HT-29 (cell line): ENCODE measurements at places on chromosomes 5 and 9.

DNA sequence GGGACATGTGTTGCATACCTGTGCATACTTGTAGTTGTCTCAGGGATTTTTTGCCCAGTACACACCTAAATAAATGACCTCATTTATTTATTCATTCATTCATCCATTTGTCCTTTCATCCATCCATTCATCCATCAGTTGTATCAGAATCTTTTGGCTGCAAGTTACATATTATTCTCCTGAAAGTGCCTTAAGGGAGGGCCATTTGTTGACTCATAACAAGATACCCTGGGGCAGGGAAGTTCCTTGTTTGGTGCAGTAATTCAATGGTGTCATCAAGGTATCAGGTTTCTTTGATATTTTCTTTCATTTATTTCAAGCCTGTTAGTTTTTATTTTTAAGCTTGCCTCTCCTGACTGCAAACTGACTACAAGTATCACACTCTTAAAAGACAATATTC is 597.9 kb upstream of the TLE4 start:
- no peak for DNase-seq

- DNase-seq, result no peak
Observed at GRCh38 chr5:66066826-66067225, 77.3 kb upstream of the SREK1 start.

DNA sequence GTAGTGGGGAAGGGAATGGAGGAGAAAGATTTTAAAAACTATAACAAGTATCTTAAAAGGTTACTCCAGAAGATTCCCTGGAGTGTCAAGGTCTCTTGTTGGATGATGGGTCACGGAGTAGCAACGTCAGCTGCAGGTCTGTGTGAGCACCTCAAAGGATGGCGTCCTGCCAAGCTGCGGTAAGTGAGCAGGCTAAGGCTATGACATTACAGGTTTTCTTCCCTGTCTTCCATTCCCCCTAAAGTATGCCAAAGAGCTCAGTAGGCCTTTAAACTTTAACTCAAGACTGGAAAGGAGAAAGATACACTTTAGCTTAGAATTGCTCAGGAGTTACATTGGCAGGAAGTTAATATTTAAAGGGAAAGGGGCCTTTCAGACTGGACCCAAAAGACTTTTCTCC is 17.5 kb downstream of the SPOCK1 start:
- DNase-seq, result no peak

DNA sequence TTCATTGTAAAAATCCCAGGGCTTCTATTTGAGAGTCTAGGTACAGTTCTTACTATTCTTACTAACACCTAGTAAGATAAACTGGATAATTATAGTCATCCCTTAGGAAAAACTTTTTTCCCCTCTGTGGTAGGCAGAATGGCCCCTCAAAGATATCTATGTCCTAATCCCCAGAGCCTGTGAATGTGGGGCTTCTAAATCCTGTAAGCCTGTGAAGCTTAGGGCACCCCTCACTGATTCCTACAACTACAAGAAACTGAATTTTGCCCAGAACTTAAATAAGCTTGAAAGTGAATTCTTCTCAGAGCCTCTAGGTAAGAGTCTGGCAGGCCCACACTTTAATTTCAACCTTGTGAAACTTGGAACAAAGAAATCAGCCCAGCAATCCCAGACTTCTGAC is 130.1 kb upstream of the ACOT12 start:
- DNase-seq, result no peak

DNA sequence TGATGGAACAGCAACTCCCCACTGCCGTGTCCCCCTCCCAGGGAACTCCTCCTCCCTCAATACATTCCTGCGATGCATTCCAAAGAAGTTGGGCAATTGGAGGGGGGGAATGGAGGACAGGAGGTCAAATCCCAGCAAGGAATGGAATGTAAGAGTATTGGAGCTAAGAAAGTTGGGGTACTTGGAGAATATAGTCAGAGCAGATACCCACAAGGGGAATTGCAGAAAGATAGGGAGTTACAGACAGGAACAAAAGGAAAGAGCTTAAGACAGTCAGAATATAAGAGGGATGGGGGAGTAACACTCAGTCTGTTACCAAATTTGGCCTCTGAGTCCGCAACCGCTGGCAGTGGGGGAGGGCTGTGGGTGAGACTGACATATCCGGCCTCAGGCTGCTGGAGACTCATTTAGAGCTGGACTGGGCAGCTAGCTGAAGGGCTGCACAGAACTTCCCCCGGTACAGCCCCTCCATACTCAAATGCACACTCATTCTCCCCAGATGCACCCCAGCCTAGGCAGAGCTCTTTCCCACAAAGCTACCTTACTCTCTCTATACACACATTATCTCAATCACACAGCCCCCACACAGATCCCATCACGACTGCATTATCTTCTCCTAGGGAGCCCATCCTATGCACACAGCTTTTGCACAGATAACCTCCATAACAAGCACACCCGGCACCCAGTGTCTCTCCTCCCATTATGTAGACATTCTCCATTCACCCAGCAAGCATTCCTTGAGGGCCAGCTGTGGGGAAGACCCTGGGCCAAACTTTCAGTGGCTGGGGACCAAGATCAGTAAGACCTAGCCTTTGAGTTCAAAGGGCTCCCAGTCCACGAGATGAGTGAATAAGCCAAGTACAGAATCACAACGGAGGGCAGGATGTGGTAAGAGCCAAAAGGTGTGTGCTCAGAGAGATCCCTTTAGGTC is 3.7 kb downstream of the TLN1 start:
- no peak for DNase-seq

DNA sequence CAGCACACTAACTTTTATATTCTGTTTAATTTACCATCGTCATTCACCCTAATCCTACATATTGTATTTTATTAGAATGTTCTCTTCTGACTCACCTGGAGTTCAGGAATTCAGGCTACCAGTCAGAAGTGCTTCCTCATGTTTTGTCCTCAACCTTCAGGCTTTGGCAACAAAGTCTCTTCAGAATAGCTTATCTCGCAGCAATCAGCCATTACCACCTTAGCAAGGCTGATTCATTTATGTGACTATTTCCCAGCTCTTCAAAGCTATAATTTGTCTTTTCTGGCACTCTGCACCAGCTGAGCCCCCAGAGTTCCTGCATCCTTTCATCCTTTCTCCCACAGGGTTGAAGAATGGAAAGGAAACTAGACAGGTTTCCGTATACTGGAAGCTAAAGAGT is 365.5 kb upstream of the CDH18 start:
- DNase-seq, result peak; percentile 47

DNA sequence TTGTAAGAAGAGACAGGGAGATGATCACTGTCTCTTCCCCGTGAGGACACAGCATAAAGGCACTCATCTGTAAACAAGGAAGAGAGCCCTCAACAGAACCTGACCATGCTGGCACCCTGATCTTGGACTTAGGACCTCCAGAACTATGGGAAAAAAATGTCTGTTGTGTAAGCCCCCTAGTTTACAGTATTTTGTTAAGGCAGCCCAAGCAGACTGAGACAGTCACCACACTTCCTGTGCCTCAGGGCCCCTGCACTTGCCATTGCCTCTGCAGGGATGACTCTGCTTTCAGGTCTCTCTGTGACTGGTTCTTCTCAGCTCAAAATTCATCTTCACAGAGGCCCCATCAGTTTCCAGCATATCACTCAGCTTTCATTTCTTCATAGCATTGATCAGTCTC is 372.1 kb downstream of the TLE1 start:
- DNase-seq, result no peak

DNA sequence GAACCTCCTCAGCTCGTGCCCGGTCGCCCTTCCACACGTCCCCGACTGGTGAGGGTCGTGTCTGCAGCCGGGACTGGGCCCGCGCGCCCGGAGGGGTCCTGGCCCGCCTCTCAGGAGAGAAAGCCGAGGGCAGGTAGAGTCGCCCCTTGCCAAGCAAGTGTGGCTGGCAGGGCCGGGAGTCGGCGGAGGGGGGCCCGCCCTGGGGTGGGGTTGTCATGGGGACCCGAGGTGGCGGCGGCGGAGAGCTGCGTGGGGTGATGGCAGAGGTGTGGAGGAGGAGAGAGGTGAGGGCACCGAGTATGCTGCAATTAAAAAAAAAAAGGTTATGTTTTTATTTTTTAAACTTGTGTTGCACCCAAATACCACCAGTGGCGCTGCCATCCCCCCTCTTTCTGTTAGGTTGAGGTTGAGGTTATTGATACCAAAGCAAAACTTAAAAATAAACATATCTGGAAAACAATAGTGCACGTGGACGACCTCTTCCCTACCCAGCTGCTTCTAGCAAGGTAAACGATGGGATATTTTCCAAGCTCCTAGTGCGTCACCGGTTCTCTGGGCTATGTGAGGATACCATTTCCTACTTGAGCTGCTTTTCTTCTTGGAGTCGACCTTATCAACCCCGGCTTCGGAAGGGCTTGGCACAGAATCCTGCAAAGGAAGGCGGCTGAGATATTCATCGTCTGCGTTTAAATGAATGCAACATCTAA is 660 bp downstream of the SCAMP1 start:
- peak; percentile 84 for DNase-seq

GRCh38 chr9:3285365-3286161 is 240.2 kb downstream of the RFX3 start:
- no peak for DNase-seq

GRCh38 chr5:83192947-83193346 is 115.6 kb downstream of the XRCC4 start:
- DNase-seq, result no peak

DNA sequence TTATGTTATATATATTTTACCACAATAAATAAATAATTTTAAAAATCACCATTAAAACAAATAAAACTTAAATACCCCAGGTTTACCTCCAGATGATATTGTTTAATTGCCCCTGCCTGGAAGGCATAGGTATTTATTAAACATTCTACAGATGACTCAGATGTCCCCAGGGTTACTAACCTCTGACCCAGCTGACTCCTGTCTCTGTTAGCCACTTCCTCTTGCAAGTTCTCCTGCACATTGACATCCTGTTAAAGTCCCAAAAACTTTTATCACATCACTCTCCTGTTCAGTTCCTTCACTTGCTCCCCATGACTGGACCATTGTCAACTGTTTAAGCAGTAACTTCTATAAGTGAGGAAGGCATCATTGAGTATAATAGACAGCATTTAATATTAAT is 37.0 kb upstream of the RAB3C start:
- DNase-seq, result no peak

GRCh38 chr9:127640908-127641545 is 28.9 kb downstream of the STXBP1 start:
- DNase-seq, result no peak

DNA sequence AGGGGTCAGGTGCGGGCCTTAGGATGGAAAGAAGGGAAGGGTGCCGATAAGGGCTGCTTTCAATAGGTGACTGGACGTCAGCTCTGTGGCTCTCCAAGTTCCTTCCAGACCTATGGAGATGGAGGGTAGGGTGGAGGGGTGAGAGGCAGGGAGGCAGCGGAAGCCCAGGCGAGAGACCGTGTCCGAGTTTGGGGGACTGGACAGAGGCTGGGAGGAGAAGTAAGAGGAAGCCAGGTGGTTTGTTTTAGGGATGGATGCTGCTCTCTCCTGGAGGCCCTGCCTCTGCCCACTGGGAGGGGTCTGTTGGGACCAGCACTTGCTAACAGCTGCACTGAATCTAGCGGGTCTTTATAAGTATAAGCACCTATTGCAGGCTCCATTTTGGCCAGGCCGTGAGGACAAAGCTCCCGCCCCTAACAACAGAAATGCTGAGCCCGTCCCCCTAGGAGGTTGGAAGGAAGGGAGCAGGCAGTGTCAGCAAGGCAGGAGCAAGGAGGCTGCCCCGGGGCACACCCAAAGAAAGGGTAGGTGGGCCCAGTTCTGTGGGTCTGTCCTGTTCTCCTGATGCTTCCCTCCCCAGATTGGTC is 167.5 kb downstream of the DAB2IP start:
- DNase-seq, result no peak

DNA sequence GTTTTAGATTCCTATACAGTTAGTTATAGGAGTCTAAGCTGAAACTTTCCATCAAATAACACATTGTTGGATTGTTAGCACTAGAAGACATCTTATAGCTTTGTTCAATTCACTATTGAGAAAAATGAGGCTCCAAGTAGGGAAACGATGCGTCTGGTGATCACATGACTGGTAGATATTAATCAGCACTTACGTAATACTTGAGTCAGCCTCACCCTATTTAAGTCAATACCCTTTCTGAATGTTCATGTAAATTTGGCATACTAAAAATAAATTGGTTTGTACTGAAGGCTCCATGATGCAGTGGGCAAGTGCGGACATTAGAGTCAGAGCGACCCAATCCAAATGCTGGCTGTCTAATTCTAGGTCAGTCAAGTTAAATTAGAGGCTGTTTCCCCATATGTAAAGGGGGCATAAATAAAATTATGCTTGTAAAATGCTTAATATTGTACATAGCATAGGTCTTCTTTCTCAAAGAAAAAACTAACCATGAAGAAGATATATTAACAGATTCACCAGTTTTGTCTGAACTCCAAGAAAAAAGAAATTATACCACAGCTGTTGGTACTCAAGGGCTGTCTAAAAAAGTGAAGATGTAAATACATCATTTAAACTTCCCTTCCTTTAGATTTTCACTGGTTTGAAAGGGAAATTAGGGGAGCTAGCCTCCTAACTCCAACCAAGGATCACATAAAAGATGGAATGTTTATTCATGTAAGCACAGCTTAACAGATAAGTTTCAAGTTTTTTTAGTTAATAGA is 406.6 kb upstream of the TLE4 start:
- DNase-seq, result no peak

DNA sequence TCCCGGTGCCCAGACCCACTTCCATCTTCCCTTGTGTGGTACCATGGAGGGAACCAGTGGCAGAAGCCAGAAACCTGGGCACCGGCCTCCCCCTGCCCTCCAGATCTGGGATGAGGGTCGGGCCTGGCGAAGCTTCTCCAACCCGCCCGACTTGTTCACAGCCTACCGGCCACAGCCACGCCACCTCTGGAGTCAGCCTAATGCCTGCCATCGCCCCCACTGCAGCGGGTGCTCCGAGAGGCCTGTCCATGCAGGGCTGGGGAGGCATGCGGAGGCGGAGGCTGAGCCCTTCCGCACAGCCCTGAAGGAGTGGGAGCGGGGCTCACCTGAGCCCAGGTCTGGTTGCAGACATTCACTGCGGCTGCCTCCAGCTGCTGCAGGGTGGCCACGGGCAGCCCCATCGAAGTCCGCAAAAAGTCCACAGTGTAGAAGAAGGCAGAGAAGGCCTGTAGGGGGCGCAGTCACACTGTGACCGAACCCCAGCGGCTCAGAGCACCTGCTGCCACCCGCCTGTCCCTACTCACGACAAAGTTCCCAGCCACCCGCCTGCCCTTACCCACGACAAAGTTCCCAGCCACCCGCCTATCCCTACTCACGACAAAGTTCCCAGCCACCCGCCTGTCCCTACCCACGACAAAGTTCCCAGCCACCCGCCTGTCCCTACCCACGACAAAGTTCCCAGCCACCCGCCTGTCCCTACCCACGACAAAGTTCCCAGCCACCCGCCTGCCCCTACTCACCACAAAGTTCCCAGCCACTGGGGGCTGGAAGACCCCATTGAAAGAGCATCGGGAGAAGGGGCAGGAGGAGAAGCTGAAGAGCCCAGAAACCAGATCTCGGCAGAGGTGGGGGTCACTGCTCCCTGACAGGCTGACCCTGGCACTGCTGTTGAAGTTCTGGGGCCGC is 3.8 kb upstream of the NPDC1 start:
- DNase-seq, result peak; percentile 84
